ENCODE measurements at places on chromosomes 5 and 9.

GRCh38 chr5:77329664-77330430 is 119.4 kb downstream of the PDE8B start:
- DNase-seq = no peak

DNA sequence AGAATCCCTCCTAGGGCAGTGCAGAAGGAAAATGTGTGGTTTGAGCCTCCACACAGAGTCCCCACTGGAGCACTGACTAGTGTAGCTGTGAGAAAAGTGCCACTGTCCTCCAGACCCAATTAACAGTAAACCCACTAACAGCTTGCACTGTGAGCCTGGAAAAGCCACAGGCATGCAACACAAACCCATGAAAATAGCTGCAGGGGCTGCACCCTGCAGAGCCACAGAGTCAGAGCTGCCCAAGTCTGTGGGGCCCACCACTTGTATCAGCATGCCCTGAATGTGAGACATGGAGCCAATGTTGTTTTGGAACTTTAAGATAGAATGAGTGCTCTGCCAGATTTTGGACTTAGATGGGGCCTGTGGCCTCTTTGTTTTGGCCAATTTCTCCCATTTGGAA is 119.8 kb upstream of the CDH9 start:
- no peak for DNase-seq

DNA sequence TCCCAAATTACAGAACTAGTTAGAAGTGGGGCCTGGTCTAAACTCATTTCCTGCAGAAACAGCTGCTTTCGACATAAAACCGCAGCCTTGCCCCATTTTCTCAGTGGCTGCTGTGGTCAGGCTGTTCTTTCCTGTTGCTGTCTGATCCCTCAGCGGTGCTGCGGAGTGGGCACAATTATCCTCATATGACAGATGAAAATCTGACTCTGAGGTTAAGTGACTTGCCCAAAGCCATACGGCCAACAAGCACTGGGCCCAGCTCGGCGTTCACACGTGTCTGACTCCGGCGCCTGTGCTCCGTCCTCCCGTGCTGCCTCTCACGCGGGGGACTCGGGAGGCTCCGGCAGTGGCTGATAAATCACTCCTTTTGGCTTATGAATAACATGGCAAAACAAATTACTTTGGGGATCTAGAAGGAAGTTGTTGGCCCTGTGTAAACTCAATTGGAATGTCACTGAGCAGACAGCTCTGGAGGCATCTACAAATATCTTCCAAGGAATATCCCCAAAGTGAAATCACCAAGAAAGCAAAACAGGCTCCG is 142.6 kb upstream of the LMX1B start:
- DNase-seq = peak; percentile 50

GRCh38 chr9:15211160-15211814 is 95.7 kb downstream of the TTC39B start:
- peak; percentile 40 for DNase-seq

GRCh38 chr5:165665735-165666400 is 2160.4 kb downstream of the MAT2B start:
- no peak for DNase-seq

DNA sequence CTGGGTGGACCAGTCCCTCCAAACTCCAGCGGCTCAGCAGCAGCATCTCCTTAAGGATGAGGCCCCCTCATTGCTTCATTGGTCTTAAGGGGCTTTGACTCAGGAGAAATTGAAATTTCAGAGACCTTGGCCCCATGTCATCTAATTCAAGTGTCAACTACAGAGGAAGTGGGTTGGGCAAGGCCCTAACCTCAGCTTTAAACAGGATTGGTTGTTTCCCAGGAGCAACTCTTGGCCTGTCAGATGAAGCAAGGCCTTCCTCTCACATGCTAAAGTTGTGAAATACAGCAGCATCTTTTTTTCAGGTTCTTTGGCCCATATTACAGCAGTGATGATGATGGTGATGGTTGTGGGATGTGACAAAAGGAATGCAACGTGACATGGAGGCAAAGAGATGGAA is 348.3 kb downstream of the ICE1 start:
- DNase-seq = no peak

DNA sequence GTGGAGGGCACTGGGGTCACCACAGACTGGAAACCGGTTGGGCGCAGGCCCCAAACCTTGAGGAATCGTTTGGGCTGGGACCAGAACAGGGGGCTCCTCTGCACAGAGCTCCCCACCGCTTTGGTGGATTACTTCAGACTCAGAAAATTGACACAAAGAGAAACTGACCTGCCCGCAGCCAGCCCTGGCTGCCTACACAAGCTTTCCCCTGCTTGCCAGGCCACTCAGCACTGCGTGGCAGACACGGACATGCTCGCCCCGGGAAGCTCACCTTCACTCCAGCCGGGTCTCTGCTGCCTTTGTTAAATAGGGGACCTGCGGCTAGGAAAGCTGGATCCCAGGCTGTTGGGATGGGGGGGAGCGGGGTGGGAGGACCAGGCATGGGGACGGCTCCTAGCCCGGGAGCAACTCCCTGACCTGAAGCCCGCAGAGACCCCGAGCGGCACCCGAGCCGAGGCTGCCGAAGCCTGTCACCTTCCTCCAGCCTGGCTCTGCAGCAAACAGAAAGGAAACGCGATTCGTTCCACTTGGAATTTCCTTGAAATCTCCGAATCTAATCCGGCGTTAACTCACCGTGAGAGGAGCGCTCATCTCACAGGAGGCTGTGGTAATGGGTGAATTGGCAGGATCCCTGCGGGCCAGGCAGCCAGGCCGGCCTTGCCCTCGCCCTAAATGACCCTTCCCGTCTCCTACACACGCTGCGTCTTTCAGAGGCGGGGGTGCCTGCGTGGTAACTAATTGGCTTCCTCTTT is 8.8 kb downstream of the PAX5 start:
- no peak for DNase-seq

DNA sequence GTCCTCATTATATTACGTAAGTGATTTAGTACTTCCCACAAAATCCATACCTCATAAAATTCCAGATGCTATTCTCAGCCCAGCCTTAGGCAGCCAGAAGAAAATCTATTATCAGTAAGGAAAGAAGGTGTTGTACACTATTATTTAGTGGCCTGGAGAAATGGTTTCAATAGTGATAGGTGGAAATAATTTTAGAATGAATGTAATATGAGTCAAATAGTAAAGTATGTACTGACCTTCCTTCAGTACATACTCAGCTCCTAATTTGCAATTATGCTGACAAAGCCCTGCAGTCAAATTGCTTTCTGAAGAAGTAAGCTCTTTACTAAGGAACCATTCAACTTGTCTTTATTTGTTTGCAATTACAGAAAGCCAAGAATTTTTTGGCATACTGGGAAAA is 409.2 kb downstream of the HTR1A start:
- DNase-seq = no peak

- DNase-seq = no peak
Observed at GRCh38 chr9:83270116-83270515, 207.2 kb upstream of the RASEF start.

Measured in activated CD4-positive, alpha-beta T cell treated with anti-CD3 and anti-CD28 coated beads, Interleukin-2, amount 50 U/mL, for 4 hours (primary cell).